GM23338 (cell line): ENCODE measurements at places on chromosomes 3 and 15.

- no peak for DNase-seq
- H3K4me3 ChIP-seq = no peak overlapping the region
Measured at GRCh38 chr3:117856354-117856753, 1146.8 kb downstream of the TUSC7 start.

DNA sequence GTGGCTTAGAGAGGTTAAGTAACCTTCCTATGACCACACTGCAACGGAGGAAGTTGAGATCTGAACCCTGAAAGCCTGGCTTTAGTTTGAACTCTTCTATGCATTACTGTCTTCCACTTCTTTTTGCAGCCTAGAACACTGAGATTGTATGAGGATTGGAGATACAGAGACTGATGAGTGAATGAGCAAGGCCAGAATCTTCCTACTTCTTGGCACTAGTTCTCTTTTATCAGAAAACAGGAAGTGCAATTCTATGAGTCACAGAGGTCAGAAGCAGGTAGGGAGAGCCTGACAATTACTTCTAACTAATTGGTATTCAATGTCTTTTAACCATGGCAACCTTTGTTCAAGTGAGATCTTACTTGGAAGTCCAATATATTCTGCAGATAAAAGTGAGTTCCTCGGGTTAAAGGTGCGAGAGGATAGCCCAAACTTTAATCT lies 219.0 kb downstream of the SHQ1 start:
- no peaks in the 10 kb centered on the region; the same call in 1 of the 2 replicates for H3K4me1 ChIP-seq
- no peak for DNase-seq
- H3K36me3 ChIP-seq = no peaks in the 10 kb centered on the region
- H3K27me3 ChIP-seq = no peaks in the 10 kb centered on the region
- no peak overlapping the region for H3K4me3 ChIP-seq

GRCh38 chr3:186110975-186111974 lies 2.4 kb upstream of the ETV5 start:
- H3K4me3 ChIP-seq = no peak overlapping the region; the same call in 1 of the 2 replicates
- H3K27ac ChIP-seq = no peak overlapping the region
- H3K4me1 ChIP-seq = peaks cover 17% of the 10 kb centered on the region
- no peaks in the 10 kb centered on the region for H3K36me3 ChIP-seq
- no peak for DNase-seq

GRCh38 chr15:69172847-69173246 lies 12.4 kb downstream of the GLCE start:
- no peaks in the 10 kb centered on the region for H3K4me1 ChIP-seq
- no peak overlapping the region for H3K4me3 ChIP-seq
- no peaks in the 10 kb centered on the region for H3K36me3 ChIP-seq
- no peak for DNase-seq

GRCh38 chr3:195129644-195130492 lies 141.1 kb downstream of the XXYLT1 start:
- H3K4me3 ChIP-seq = no peak overlapping the region
- DNase-seq = no peak
- H3K36me3 ChIP-seq = no peaks in the 10 kb centered on the region
- H3K27ac ChIP-seq = no peak overlapping the region
- no peaks in the 10 kb centered on the region for H3K27me3 ChIP-seq
- H3K4me1 ChIP-seq = no peaks in the 10 kb centered on the region; the same call in 1 of the 2 replicates
